ENCODE measurements at places on chromosomes 2 and 18. TPM values are rescaled to one million over a fixed set of nuclear protein-coding genes. Genes with fewer than 3 reads are reported as not detected.

Gene EVX2
- not detected for total RNA-seq

Gene SKA1
- total RNA-seq: not detected

Gene OR6B3
- not detected for total RNA-seq

- H3K27ac ChIP-seq: no peak overlapping the region
- no peak for DNase-seq
Observed at GRCh38 chr2:210599476-210599875, 43.1 kb downstream of the CPS1 start.

- no peak for DNase-seq
- no peaks in the 10 kb centered on the region for H3K36me3 ChIP-seq
- H3K27me3 ChIP-seq: no peaks in the 10 kb centered on the region
- H3K4me1 ChIP-seq: no peaks in the 10 kb centered on the region
- H3K27ac ChIP-seq: no peak overlapping the region
Observed at GRCh38 chr2:141508806-141509595, 621.8 kb downstream of the LRP1B start.

- H3K4me3 ChIP-seq: no peak overlapping the region
- no peaks in the 10 kb centered on the region for H3K4me1 ChIP-seq
- H3K36me3 ChIP-seq: no peaks in the 10 kb centered on the region
- no peak overlapping the region for H3K27ac ChIP-seq
Observed at GRCh38 chr2:66275984-66276383, 158.9 kb upstream of the MEIS1 start.

DNA sequence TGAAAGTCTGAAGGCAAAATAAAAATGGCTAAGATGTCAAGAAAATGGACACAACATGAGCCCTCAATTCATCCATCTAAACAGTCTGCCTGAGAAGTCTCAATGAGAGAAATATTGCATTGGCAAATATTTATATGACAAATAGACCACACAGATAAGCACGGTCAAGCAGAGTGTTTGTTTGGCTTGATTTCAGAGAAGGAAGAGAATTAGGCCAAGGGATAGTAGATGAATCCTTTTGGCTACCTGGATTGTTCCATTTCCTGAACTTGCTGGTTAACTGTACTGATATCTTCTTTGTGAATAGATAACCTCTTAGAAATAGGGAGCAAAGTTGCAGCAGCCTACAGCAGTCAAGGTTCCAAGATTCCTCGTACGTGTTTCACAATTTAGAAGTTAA lies 129.6 kb downstream of the RBMS1 start:
- no peaks in the 10 kb centered on the region for H3K36me3 ChIP-seq
- peaks cover 22% of the 10 kb centered on the region for H3K4me1 ChIP-seq
- H3K27ac ChIP-seq: no peak overlapping the region
- H3K27me3 ChIP-seq: no peaks in the 10 kb centered on the region
- no peak overlapping the region for H3K4me3 ChIP-seq

Gene TRIM43
- total RNA-seq: not detected

Gene VPS54
- total RNA-seq: 39.8 TPM

- H3K27ac ChIP-seq: no peak overlapping the region
- H3K36me3 ChIP-seq: no peaks in the 10 kb centered on the region
- no peak overlapping the region for H3K4me3 ChIP-seq
- no peaks in the 10 kb centered on the region for H3K4me1 ChIP-seq
- no peak for DNase-seq
- no peaks in the 10 kb centered on the region for H3K27me3 ChIP-seq
Observed at GRCh38 chr2:182048088-182048487, 62.4 kb downstream of the PPP1R1C start.
